ENCODE measurements at places on chromosomes 5 and 9. TPM values are rescaled to one million over a fixed set of nuclear protein-coding genes. Genes with fewer than 3 reads are reported as not detected.

Gene FIBCD1
- 6.2 TPM for total RNA-seq

Gene POLR3G
- total RNA-seq = 75.4 TPM

- peaks cover 17% of the 10 kb centered on the region for H3K4me1 ChIP-seq
- H3K36me3 ChIP-seq = no peaks in the 10 kb centered on the region
- no peak overlapping the region for H3K4me3 ChIP-seq
- no peak for DNase-seq
Observed at GRCh38 chr9:117093891-117094844, 320.7 kb downstream of the ASTN2 start.

- no peaks in the 10 kb centered on the region for H3K4me1 ChIP-seq
- no peak for DNase-seq
- no peak overlapping the region for H3K4me3 ChIP-seq
- H3K27me3 ChIP-seq = no peaks in the 10 kb centered on the region
- H3K27ac ChIP-seq = no peak overlapping the region
Observed at GRCh38 chr5:57754616-57755015, 272.0 kb upstream of the ACTBL2 start.

DNA sequence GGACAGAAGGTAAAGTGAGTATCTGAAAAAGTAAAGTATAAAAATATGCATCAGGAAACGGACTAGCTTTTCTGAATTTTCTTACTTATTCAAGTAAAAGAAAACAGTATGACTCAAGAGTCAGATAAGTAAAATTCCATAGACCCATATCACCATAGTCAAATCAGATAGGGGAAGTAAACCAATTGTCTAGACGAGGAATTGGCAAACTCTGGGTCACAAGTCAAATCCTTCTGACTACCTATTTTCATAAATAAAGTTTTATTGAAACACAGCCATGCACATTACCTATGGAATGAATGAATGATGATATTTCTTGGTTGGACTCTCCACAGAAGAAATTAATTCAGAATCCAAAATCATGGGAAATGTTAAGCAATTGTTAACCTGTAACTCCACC lies 59.1 kb upstream of the TMC1 start:
- no peak overlapping the region for H3K4me3 ChIP-seq
- no peak for DNase-seq
- H3K4me1 ChIP-seq = no peaks in the 10 kb centered on the region
- no peak overlapping the region for H3K27ac ChIP-seq
- H3K27me3 ChIP-seq = no peaks in the 10 kb centered on the region
- no peaks in the 10 kb centered on the region for H3K36me3 ChIP-seq

- no peaks in the 10 kb centered on the region for H3K36me3 ChIP-seq
- H3K4me3 ChIP-seq = no peak overlapping the region
- H3K27me3 ChIP-seq = no peaks in the 10 kb centered on the region
- no peak overlapping the region for H3K27ac ChIP-seq
- no peak for DNase-seq
Observed at GRCh38 chr9:82128011-82128696, 139.6 kb downstream of the SPATA31D1 start.

DNA sequence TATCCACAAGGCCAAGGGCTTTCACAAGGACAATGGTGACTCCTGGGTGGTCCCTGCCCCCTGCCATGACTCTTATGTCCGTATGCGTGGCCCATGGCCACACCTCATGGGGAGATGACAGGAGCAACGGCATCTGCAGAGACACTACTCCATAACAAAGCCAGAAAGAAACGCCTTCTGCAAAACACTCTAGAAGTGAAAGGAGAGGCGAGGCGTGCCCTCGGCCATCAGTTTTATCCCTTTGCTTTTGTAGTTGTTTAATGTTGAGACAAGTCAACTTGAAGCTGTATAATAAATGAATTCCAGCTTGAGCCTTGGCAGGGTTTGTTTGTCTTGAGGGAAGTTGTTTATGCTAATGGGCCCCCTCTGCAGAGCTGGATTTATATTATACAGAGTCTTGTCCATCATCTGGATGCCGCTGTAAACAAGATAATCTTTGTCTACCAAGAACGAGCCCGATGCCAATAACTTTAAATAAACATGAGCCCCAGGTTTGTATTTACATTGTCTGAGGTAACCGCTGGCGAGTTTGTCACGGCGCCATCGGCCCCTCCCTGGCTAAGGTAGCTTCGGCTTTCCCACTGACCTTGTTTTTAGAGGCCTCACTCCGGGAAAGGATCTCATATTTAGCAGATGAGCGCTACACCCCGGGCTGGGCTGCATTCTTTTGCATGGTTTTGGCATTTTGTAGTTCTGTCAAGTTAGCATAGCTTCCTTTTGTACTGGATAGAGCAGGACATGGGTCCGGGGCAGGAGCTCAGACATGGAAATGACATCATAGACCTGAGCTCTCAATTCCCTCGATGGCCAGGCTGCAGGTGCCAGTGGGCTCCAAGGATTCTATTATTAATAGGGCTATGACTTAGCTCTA lies 165.3 kb downstream of the ERCC6L2 start:
- no peaks in the 10 kb centered on the region for H3K4me1 ChIP-seq
- H3K4me3 ChIP-seq = no peak overlapping the region
- H3K36me3 ChIP-seq = peaks cover 24% of the 10 kb centered on the region
- H3K27me3 ChIP-seq = peaks cover 4% of the 10 kb centered on the region

DNA sequence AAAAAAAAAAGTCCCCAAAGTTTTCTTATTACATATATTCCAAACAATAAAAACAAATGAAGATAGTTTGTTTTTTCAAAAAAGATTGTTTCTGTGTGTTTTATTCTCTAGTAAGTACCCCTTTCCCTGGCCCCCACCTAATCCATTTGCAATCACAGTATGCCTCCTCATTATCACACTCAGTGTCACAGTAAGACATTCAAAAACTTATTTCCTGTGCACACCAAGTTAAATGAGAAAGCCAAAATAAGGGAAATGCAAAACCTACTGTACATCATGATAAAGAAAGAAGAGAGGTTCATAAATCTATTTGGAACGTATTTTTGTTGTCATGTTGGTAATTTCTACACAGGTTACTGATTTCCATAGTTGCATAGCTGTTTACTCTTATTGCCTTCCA lies 62.3 kb downstream of the ST8SIA4 start:
- H3K27ac ChIP-seq = no peak overlapping the region
- H3K4me3 ChIP-seq = no peak overlapping the region
- no peak for DNase-seq
